CD4-positive, alpha-beta T cell treated with Interleukin-12 subunit alpha and Interleukin-12 subunit beta, for 1 hour (primary cell): ENCODE measurements at places on chromosomes 16 and 17.

DNA sequence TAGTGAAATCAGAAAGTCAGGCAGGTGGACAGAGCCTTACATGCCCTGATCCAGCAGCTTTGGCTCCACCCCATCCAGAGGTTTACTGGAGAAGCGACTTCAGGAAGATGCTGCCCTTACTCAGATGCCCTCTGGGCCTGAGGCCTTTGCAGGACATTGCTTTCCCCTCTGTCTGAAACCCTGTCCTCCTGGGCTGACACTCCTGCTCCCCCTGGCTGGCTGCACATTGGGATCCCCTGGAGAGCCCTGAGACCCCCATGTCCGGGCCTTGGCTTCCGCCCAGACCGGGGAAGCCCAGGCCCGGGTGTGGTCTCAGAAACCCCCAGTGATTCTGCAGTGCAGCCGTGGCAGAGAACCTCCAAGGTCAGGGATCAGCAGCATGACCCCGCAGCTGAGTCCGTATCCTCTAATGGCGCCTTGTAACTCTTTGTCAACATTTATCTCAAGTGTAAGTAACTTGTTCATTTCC is 36.6 kb downstream of the BCO1 start:
- no peak for DNase-seq

GRCh38 chr17:38460082-38460715 is 31.9 kb downstream of the ARHGAP23 start:
- no peak for DNase-seq

DNA sequence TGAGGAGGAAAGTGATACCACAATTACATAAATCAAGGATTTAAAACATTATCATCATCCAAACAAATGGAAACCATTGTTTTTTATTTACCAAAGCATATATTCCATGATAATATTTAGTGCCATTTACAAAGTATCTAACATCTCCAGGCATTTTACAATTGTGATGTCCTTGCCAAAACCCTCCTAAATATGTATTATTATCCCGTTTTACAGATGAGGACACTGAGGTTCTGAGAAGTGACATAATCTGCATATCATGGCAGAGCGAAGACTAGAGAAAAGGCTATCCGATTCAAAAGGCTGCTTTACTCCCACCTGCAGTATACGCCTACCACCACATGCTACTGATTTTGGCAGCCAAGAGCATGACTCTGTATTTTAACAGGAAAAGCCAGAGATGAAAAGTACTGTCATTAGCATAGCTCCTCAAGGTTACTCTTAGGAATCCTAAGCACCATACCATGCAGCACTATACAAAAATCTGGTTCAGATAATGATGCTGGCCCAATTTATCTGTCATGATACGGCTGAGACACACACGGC is 301.4 kb downstream of the CA10 start:
- no peak for DNase-seq

- DNase-seq = no peak
Measured at GRCh38 chr16:12618515-12618914, 185.2 kb downstream of the CPPED1 start.

DNA sequence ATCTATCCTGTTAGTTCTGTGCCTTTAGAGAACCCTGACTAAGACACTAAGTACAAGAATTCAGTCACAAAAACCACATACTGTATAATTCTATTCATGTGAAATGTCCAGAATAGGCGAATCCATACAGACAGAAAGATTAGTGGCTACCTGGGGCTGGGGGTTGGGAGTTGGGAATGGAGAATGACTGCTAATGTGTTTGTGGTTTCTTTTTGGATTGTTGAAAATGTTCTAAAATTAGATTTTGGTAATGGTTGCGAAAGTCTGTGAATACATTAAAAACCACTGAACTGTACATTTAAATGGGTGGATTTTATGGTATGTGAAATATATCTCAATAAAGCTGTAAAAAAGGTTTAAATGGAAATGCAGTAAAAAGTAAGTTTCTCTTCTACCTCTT is 80.4 kb upstream of the AKTIP start:
- DNase-seq = no peak

DNA sequence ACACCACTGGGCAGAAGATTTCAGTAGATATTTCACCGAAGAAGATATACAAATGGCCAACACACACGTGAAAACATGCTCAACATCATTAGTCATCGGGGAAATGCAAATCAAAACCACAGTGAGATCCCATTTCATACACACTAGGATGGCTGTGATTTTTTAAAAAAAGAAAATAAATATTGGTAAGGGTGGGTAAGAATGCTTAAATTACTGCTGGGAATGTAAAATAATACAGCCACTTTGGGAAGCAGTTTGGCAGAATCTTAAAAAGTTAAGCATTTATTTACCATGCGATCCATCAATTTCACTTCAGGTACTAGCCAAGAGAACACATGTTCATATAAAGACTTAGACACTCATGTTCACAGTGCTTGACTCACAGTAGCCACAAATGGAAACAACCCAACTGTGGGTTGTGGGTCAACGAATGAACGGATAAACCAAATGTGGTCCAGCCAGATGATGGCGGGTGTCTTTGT is 6.5 kb upstream of the C16orf74 start:
- DNase-seq = no peak

GRCh38 chr17:58192612-58193011 is at the start of gene EPX:
EPX (plus strand) TSS chr17:58192726; CDS start chr17:58192847, 121 bp downstream.
- DNase-seq = no peak

DNA sequence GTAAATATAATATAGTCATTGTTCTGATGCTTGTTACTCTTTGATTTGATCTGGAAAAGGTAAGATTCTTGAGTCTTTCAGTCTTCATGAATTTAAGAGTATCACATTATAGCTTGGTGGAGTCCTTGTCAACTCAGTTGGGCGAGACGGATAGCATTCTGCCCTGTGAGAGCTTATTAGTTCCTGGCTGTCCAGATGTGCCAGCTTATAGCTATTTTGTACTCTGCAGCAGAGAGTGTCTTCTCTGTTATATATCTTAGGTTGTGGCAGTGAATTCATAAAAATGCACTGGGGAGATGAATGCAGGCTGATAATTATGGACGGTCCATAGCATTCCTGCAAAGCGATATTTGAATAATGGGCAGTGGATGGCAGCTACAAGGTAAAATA is 51.0 kb upstream of the CRISPLD2 start:
- DNase-seq = no peak

- no peak for DNase-seq
Measured at GRCh38 chr17:1896243-1897104, 66.7 kb downstream of the RPA1 start.

GRCh38 chr16:73057291-73058210 is 9.6 kb upstream of the ZFHX3 start:
- DNase-seq = no peak
